Upper lobe of left lung (tissue), 6 donors: ENCODE measurements at places on chromosomes 11 and 22.

GRCh38 chr11:22822203-22822602 is 7.4 kb downstream of the SVIP start:
- DNase-seq, result no peak

GRCh38 chr11:61305417-61305816 is 10.3 kb upstream of the VWCE start:
- no peak for DNase-seq

GRCh38 chr22:24543185-24543601 is 11.7 kb downstream of the GUCD1 start:
- DNase-seq, result no peak

GRCh38 chr22:20436307-20436767 is 1.3 kb downstream of the SCARF2 start:
- DNase-seq, result no peak

DNA sequence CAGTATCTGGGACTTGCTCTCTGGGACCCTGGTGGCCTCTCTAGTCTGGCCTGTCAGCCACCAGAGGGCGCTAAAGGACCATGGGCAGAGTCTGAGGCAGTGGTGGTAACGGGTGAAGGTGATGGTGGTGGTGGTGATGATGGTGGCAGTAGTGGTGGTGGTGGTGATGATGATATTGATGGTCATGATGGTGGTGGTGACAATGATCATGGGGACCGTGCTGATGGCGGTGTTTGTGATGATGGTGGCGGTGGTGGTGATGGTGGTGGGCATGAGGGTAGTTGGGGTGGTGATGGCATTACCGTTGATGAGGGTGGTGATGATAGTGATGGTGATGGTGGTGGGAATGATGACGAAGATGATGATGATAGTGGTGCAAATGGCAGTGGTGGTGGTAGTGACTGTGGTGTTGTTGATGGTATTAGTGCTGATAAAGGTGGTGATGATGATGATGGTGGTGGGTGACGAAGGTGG is 16.0 kb downstream of the TRPM5 start:
- peak; percentile 79 for DNase-seq

- DNase-seq, result no peak
These were observed 6.3 kb downstream of the AKIP1 start for GRCh38 chr11:8917157-8917825.

DNA sequence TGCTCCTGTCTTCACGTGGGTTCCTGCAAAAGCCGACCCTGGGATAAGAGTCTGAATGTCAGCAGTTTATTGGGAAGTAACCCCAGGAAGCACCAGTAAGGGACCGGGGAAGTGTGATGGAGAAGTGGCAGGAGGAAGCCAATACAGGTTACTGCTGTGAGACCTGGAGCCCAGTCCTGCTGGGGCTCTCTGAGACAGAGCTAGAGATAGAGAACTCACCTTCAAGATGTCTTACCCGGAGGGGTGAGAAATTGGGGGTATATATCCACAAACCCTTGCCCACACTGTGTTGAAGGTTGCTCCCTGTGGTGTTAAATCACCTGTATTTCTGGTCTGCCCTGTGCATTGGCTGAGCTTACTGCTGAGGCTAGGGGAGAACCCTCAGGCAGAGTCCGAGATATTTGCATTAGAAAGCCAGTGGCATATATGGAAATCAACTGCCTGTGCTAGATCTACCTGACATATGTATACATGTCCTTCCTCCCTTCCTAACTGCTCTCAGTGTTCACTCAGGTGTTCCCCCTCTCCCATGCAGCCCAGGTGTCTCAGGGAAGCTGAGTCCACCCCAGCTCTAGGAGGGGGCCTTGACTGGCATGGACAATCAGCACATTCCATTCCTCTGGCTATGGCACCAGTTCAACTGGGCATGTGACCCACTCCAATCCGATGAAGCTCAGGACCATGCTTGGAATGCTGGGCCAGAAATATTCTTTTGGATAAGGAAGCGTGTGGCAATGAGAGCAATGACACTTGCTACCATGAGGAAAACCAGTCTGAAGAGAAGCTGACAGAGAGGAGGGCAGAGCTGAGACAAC is 6.8 kb upstream of the MICAL2 start:
- no peak for DNase-seq

GRCh38 chr11:13102865-13103539 is 93.9 kb downstream of the RASSF10 start:
- DNase-seq, result no peak

DNA sequence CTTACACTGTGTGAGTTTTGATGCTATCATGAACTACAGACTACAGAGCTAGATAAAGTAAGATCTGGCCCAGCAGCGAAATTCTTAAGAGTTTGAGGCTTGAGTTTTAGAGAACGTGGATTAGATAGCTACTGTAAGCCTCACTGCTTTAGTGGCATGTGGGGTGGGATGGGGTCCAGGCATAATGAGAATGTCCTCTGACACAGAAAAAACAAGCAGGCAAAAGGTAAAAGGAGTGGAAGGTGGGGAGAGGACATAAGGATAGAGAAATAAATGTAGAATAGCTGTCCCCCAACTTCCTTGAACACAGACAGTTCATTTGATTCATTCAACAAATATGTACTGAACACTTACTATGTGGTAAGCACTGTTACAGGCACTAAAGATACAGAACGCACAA is 324.5 kb upstream of the PITPNB start:
- DNase-seq, result no peak

- DNase-seq, result no peak
These were observed 11.9 kb downstream of the RBFOX2 start for GRCh38 chr22:36016684-36017083.

DNA sequence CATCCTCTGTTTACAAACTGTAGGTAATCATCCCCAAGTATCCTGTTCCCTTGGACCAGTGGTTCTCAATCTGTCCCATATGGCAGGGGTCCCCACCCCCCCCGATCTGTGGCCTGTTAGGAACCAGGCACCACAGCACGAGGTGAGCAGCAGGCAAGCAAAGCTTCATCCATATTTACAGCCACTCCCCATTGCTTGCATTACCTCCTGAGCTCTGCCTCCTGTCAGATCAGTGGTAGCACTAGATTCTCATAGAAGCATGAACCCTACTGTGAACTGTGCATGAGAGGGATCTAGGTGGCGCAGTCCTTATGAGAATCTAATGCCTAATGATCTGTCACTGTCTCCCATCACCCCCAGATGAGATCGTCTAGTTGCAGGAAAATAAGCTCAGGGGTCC is 33.4 kb upstream of the EIF3M start:
- DNase-seq, result no peak

GRCh38 chr22:27990879-27991278 is 71.8 kb upstream of the PITPNB start:
- DNase-seq, result no peak

DNA sequence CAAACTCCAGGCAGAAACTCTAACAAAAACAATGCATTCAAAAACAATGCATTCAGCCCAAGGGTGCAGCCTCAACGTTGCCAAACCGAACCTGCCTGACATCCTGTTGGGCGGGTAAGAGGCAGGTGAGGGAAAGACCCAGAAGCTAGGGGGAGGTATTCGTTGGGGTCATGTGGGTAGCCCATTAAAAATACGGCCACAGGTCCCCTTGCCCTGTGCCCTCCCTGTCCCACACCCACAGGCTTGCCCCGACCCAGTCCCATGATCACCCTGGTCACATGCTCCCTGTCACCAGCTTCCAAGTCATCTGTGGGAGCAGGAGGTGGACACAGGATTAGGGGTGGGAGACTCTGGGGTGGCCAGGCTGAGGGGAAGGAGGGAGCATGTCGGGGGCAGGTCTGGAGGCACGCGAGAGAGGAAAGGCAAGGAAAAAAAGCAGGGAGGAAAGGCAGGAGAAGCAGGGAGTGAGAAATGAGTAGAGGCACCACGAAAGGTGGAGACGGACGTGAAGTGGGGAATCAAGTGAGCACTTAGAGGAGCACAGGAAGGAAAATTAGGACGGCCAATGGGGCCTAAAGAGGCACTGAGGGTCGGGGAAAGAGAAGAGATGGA is 683 bp downstream of the PLA2G6 start:
- DNase-seq, result no peak

GRCh38 chr11:1028291-1028540 is 8.3 kb downstream of the MUC6 start:
- DNase-seq, result peak; percentile 77

GRCh38 chr11:78615724-78616123 is 41.1 kb upstream of the NARS2 start:
- DNase-seq, result no peak

DNA sequence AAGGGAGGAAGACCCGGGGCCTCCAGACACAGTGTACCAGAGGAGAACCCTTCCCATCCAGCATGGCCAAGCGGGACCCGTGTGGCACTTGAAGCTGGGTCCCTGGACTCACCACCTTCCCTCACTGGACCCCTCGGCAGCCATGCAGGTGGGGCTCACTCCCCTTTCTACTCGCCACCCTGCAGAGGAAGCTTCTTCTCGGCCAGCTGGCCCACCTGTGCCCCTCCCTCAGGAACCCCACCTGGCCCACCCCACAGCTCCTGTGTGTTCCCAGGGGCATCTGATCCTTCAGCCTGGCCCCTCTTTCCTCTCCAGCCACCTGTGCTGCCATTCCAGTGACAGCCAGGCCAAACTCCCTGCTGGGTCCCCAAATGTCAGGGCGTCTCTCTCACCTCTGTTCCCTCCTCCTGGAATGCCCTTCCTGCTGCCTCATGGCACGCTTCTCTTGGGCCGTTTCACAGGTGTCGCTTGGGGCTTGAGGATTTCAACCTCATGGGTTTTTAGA is 38.0 kb downstream of the IGF2 start:
- DNase-seq, result peak; percentile 15

DNA sequence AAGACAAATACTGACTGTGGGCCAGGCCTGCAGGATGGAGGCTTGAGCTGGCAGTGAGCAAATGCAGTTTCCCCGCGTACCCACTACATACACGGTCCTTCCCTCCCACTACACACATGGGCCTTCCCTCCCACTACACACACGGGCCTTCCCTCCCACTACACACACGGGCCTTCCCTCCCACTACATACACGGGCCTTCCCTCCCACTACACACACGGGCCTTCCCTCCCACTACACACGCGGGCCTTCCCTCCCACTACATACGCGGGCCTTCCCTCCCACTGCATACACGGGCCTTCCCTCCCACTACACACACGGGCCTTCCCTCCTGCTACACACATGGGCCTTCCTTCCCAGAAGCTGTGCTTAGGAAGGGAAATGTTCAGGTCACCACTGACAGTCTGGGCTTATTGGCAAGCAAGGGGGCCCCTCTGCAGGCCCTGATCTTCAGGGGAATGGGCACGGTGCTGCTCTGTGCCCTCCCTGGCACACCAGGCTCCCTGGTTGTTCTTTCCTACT is 10.8 kb downstream of the DNAL4 start:
- no peak for DNase-seq

GRCh38 chr11:102709201-102709945 is 3.8 kb upstream of the MMP27 start:
- no peak for DNase-seq

DNA sequence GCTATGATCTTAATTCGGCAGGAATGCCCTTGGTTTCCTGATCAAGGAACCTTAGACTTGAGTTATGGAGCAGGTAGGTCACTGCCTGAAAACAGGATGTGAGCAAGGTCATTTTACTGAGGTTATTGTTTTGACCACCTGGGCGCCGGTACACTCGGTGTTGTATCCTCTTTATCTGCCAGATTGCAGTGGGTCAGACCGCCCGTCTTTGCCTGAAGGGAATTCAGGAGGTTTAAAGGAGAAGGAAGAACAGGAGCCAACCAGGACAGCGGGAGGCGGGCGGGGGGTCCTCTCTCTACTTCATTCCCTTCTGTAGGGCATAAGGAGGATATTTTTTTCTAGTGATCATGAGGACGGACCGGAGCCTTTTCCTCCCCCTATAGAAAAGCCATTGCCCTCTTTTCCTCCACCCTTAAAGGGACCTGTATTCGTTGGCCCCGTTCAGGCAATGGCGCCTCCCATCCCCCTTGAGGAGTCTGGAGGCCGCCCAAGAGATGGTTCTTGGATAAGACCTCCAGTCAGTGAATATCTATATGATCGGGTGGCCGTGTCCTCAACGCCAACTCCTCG is 649 bp downstream of the MS4A15 start:
- no peak for DNase-seq

DNA sequence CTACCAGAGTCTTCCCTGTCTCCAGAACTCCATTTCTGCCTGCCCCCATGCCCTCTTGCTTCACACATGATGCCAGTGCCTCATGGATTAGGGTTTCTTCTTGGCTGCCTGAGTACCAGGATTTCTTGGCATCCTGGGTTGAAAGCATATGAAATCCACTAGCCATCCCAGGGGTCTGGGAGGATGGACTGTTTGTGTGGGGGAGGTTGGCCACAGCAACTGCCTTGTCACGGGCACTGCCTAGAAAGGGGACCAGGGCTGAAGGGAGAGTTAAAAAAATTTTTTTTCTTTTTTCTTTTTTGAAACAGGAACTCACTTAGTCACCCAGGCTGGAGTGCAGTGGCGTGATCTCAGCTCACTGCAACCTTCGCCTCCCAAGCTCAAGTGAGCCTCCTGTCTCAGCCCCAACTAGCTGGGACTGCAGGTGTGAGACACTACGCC is 4.2 kb downstream of the USP35 start:
- DNase-seq, result no peak

- no peak for DNase-seq
These were observed 7.5 kb upstream of the WEE1 start for GRCh38 chr11:9565822-9566560.

GRCh38 chr11:131331546-131331945 is 38.9 kb upstream of the NTM start:
- no peak for DNase-seq

DNA sequence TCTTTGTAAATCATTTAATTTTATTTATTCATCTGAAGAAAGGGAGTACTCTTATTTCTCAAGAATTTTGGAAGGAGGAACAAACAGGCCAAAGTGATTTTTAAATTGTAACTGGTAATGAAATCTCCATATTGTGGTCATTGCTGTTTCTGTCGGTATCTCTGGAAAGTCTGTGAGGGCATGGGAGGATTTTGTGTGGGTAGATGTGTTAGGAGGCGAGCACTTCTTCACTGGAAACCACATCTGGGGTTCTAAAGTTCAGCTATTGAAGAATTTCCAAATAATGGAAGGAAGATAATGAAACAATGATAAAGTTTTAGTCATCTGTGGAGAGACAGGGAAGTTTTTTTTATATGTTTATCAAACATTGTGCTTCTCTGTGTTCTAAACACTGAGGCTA is 6.6 kb downstream of the TRIM34 start:
- no peak for DNase-seq

DNA sequence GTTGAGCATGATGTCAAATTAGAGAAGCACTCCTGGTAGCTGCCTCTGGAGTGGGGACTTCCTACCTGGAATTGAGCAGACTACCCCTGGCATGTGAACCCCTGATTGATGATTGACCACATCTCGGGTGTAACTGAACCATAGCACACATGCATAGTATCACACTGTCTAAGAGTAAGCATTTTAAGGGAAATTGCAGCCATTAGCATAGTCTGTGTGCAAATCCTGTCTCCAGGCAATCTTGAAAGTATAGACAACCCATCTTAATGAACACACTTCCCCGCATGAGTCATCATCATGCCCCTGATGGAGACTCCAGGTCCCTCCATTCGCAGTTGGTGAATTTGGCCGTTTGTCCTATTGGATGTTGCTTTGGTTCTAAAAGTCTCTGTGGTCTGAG is 131.3 kb downstream of the C11orf91 start:
- DNase-seq, result no peak

- DNase-seq, result no peak
These were observed 16.2 kb downstream of the CBL start for GRCh38 chr11:119222308-119222707.
